ENCODE measurements at places on chromosomes 1 and 21.
A peak's percentile ranks its signal among the peaks of the same experiment; 100 is the strongest.

DNA sequence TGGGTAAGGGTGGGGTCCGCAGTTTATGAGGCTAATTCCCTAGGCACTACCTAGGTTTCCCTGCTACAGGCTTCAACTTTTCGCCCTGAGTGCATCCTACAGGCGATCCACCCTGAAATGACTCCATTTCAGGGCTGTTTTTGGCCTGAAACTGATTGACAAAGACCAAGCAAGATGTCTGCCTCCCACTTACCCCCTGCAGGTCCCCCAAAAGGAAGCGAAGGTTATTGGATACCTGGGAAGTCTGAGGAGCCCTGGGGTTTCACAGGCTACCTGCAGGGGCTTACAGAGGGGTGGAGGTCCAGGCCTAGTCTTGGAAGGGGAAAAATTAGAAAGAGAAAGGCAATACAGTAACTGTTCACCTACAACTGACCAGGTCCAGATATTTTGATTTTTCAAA is 3.3 kb upstream of the TBX15 start:
- DNase-seq, result no peak

- DNase-seq, result no peak
Observed at GRCh38 chr1:226656601-226657277, 82.3 kb downstream of the ITPKB start.

DNA sequence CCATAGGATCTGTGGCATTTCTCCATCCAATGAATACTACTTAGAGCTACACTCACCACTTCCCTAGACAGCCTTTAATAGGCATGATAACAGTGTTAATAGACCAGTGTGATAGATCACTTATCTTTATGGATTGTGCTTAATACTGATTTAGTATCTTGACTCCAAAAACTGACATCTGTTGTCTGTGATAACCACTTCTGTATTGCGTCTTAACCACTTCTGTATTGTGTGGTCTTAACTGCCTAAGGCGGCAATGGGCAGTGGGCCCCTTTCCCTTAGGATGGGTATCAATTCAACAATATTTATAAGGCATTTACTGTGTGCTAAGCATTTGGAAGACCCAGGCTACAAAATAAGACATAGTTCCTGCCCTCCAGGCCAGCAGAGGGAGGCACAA is 32.0 kb upstream of the RCAN3 start:
- DNase-seq, result no peak

DNA sequence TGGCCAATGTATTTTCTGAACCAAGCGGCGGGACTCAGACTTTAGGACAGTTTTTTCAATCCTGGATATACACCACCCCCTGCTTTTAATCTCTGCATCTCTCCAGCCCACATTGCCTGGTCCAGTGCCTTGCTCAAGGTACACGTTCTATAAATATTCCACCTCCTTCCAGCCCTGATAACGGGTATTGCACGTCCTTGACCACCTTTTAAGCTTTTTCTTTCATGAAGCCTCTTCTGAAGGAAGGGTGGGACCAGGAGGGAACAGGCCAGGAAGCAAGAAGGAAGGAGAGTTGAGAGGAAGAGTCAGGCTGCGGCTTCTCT is 3.4 kb downstream of the S100A16 start:
- DNase-seq, result no peak

DNA sequence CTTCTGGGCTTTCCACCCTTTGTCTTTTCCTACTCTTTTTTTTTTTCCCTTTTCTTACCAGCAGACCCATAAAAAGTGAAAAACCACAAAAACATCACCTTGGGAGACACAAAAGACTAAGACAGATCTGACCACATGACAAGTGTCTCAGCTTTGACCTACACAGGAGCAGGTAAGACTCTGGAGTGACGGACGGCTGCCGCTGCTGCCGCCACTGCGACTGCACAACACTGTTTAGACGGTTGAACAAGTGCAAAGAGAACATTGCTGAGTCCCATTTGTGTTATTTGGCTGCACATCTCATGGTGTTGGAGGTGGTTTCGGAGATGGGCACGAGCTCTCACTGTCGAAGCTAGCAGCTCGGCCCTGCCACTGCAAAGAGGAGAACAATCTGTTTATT is 62.0 kb downstream of the SYT6 start:
- no peak for DNase-seq

DNA sequence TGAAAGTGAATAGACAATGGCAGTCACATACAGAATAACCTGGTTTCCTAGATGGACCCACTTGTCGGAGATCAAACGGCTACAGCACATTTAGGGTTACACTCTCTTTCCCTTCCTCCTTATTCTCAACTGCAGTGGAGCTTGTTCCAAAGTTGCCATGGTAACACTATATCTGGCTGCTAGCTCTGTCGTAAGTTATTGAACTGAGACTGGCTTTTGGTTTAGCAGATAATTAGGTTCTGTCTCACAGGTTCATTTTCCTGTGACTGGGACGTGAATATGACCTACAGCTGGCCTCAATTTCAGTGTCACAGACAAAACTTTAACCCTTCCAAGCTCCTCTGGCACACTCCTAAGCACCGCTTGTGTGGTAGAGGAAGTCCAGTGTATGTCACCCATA is 875.8 kb downstream of the USP25 start:
- DNase-seq, result peak; percentile 62

- DNase-seq, result peak; percentile 59
Observed at GRCh38 chr1:200184196-200184595, 156.7 kb downstream of the NR5A2 start.

- DNase-seq, result no peak
Observed at GRCh38 chr1:67803380-67804279, 29.6 kb downstream of the GNG12 start.

DNA sequence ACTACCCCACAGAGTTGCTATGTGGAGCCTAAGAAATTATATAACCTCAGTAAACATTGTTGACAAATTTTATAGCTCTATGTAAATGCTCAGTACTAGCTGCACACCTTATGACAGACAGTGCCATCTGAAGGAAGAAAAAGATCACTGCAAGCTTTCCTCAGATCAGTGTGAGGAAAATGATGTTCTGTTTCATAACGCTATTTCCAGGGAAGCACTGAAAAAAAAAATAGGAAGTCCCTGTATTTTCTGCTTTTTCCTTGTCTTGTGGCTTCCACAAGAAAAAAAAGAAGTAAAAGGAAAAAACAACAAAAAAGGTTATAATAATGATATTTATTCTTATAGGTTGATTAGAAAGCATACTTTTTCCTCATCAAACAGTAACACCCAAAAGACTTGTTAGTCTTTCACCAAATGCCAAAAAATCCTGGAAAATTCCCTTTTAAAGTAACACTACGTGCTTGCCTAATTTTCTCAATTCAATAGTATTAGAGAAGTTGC is 23.2 kb downstream of the LYST start:
- peak; percentile 62 for DNase-seq

GRCh38 chr1:239386453-239387303 is at the start of gene CHRM3:
CHRM3 (plus strand) TSS chr1:239386568; CDS start chr1:239907452, 520,884 bp downstream.
- DNase-seq, result peak; percentile 79

DNA sequence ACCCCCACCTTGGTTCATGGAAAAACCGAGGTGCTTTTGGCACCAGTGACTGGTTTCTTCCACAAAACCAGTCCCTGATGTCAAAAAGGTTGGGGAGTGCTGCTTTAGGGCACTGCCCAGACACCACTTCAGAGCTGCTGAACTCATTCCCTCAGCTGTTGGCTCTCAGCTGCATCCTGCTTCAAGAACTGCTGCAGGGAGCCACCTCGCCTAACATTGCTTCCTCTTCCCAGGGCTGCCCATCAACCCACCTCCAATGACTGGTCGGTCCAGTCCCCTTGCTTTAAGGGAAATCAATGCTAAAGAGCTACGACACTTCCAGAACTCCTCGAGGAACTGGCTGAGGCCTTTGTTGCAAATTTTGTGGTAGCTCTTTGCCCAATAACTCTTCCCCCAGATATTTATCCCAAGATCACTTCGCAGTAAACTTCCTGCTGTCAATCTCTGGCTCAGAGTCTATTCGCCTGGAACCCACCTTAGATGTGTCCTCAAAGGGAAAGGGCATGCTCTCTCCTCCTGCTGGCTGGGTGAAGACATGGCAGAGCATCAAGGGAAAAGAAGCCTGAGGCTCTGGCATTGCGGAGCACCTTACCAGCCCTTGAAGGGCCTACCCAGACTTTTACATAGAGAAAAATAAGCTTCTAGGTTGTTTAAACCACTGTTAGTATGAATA is 29.0 kb downstream of the C1orf52 start:
- DNase-seq, result peak; percentile 39

- DNase-seq, result no peak
Observed at GRCh38 chr21:31182231-31183140, 144.2 kb upstream of the KRTAP19-8 start.

GRCh38 chr1:114155706-114156105 is 2.0 kb upstream of the SYT6 start:
- DNase-seq, result no peak

- no peak for DNase-seq
Observed at GRCh38 chr1:116485976-116486375, 84.8 kb downstream of the CD58 start.

DNA sequence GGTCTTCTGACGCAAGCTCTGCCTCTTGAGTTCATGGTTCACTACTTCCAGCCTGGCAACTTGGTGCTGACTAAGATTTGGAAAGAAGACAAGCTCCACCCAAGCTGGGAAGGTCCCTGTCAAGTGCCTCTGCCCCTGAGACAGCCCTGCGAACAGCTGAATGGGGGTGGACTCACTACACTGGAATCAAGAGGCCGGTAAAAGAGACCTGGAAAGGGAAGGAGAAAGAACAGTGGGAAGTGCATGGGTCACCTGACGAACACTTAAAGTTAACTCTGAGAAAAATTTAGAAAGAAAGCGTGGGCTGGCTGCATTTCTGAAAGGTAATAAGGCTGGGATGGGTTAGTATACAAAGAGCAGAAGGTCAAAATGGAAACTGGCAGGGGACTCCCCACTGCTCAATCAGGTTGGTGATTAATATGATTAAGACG is 26.1 kb upstream of the ZNF496 start:
- no peak for DNase-seq

DNA sequence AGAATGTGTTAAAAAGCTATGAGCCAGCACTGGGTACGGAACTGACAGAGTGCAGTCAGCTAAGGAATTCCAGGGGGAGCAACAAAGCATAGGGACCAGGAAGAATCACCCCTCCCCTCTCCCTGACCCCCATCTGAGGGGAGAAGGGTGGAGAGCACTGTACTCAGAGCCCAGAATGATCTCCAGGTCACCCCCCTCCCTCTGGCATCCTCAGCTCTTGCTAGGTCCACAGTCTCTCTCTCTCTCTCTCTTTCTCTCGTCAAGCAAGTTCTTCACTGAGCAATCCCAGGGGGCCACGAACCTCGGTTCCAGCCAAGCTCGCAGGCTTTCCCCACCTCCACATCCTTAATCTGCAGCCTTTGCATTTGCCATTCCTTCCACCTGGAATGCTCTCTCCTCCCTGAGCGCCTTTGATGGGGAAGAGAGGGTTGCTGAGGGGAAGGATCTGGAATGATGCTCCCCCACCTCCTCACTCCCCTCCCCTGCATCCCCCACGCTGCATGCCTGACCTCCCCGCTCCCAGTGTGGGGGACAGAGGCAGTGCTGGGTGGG is 6.7 kb upstream of the WASF2 start:
- DNase-seq, result no peak

DNA sequence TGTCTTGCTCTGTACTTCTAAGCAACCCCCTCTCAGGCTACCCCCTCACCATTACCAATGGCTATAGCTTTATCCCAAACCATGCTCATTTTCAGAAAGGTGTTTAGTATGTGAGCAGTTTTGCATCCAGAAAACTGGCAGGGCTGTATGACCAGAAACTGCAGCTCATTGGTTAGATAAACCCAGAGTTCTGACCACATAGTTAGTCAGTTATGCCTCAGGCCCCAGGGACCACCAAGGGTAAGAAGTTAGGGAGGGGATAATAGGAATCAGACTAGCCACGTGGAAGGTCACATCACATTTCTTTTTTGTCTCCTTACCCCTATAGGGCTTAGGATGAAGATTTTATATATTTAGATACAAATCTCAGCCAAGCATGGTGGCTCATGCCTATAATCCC is 1.2 kb downstream of the ITGA10 start:
- no peak for DNase-seq

DNA sequence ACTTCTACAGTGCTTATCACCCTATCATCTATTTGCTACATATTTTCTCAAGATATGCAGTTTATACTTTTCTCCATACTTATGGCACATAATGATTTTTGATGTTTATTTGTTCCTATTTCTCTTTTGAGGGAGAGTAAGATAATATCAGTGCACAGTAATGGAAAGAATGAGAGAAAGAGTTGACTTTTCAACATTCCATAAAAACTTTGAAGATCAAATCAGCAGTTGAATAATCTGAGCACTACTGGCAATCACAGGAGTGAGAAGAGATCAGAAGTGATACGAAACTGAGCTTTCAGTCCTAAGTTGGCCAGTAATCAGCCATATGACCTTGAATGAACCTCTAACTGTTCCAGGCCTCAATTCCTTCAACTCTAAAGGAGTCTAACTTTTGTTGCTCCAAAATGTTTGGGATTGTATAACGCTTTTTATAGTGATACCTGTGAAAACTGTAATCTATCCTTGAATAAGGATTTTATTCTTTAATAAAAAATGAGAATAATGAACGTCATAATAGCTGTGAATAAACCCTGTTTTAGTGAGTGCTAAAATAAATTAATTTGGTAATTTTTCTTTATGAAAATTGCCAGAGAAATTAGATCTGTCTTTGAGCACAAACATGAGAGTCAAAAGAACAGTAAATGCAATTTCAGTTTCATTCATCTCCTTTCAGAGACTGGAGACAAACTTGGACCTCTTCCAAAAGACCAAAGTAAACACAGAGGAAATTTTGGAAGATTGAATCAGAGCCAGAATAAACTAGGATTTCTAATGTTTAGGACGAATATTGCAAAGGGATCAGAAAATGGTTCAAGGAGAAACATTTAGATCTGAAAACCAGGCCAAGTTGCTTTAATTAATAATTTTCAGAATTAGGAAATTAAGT is 309.9 kb downstream of the ADGRL2 start:
- DNase-seq, result no peak

GRCh38 chr21:34670962-34671348 is 2.2 kb downstream of the CLIC6 start:
- DNase-seq, result no peak

DNA sequence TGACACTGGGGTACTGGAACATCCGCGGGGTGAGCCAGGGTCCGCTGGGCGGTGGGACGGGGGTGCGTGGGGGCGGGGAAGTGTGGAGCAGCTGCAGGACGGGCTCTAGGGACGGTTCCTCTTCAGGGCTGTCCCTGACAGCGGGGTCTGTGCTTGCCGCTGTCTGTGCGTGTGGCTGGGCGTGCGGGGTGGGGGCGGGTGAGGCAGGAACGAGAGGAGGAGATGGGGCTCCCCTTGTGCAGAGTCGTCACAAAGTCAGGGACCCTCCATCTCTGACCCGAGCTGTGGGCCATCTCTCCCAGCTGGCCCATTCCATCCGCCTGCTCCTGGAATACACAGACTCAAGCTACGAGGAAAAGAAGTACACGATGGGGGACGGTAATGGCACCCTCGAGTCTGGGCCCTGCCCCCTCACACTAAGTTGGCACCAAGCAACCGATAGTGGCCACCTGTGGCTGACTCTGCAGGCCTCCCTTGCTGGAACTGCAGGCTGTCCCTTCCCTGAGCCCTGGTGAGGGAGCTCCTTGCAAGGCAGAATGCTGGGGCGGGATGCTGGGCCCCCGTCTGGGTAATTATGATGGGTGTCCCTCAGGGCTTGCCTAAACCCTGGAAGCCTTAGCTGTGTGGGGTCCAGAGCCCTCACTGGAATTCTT is 392 bp downstream of the GSTM2 start:
- DNase-seq, result no peak

- peak; percentile 64 for DNase-seq
Observed at GRCh38 chr1:232166942-232167341, 463.0 kb downstream of the SIPA1L2 start.

Measured in HAP-1 (cell line).